NCI-H1417 treated with DMSO at 0.1 percent for 48 hours (cell line): ENCODE measurements at places on chromosomes 1 and 21.

- DNase-seq = no peak
Observed at GRCh38 chr1:54117815-54118563, 34.8 kb downstream of the CDCP2 start.

GRCh38 chr21:45155910-45156309, 81.5 kb downstream of the ADARB1 start:
- DNase-seq = no peak

DNA sequence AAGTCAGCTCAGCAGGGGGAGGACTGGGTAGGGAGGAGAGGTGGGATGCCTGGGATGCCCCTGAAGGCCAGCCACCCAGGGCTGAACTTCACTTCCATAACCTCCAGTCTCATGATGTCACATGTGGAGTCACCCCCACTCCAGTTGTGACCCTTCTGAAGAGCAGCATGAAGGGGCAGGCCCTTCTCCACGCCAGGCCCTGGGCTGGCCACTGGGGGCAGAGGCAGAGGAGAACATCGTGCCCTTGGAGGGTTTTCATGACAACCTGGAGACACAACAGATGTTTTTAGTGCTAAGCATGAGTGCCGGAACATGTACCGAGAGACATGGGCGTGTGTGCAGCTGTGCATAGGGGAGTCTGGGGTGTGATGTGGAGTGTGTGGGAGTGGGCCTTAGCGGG, 37.6 kb downstream of the FAAH start:
- no peak for DNase-seq

- DNase-seq = no peak
Observed at GRCh38 chr1:22619798-22620197, 16.6 kb upstream of the C1QA start.

GRCh38 chr1:228372183-228373003, 34.2 kb downstream of the TRIM11 start:
- DNase-seq = no peak

DNA sequence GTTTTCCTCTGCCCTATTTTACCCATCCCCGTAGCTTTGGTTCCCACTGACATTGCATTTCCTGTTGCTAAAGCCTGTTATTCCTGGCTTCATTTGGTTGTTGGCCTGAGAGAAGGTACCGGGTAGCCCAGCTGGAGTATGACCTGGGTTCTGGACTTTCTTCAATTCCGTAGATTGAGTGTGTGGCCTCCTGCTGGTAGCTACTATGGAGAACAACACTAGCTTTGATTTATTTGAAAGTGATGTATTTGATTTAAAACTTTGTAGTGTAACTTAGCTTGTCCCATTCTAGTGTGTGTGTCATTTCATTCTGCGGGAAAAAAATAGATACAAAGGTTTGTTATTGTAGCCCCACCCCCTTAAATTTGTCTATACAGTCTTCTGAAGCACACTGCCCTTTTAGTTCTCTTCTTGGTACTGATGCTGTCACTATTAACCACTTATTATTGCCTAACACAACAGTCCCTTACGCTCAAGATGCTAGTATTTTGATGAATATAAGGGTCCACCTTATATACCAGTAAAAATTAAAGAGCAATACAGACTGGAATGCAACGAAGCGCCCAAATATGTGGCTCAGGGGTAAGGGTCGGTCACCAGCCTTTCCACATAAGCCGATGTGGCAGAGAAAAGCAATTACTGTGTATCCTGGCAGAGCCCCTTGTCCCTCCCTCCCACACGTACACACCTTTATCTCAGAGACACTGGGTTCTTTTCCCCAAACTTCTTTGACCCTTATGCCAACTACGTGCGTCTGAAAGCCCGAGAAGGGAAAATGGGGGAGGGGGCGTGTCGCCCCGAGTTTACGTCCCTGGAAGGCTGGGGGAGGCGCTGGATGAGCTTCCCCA, 643 bp upstream of the MOV10 start:
- no peak for DNase-seq
